ENCODE measurements at places on chromosomes 6 and 20.

DNA sequence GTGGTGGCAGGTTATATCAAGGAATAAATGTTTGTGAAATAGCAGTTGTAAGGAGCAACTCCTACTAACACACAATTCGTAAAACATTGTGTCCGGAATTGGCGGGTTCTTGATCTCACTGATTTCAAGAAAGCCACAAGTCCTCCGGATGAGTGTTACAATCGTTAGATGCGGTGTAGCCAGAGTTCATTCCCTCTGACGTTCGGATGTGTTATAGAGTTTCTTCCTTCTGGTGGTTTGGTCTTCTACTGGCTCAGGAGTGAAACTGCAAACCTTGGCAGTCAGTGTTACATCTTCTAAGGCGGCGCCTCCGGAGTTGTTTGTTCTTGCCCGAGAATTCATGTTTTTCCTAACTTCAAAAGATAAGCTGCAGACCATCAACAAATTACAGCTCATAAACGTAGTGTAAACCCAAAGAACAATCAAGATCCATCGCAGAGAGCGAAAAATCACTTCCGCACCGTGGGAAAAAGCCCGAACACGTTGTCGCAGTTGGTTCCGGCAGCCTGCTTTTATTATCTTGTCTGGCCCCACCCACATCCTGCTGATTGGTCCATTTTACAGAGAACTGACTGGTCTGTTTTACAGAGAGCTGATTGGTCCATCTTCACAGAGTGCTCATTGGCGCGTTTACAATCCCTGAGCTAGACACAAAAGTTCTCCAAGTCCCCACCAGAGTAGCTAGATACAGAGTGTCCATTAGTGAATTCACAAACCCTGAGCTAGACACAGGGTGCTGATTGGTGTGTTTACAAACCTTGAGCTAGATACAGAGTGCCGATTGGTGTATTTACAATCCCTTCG is 58.2 kb downstream of the TRIM27 start:
- DNase-seq = no peak

GRCh38 chr6:151494235-151494935 is 568 bp downstream of the CCDC170 start:
- DNase-seq = no peak

- DNase-seq = peak; percentile 44
Observed at GRCh38 chr6:100116411-100117194, 122.6 kb upstream of the MCHR2 start.

DNA sequence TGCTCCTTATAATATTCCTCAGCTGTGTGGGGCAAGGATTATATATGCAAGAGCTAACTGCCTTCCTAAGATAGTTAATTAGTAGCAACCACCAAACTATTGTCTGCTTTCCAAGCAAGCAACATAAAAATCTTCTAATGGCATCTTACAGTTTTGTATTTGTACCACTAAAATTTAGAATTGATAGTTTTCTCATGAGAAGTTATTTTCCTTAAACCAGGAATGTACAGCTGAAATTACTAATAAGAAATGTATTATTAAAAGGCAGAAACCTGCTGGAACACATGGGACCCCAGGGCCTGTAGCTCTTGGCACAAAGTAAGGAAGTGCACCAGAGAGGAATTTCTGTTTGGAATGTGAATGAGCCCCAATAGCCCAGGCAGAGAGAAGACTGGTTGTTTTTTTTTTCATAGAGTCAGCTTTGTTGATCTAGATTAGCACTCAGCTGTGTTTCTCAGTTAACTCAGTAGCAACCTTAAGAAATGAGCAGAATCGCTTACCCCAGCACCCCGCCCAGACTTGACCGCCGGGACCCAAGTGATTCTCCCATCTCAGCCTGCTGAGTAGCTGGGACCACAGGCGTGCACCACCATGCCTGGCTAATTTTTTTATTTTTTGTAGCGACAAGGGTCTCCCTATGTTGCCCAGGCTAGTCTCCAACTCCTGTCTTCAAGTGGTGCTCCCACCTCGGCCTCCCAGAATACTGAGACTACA is 2.6 kb downstream of the MGME1 start:
- DNase-seq = no peak

GRCh38 chr6:399785-400534 is 8.4 kb downstream of the IRF4 start:
- no peak for DNase-seq

DNA sequence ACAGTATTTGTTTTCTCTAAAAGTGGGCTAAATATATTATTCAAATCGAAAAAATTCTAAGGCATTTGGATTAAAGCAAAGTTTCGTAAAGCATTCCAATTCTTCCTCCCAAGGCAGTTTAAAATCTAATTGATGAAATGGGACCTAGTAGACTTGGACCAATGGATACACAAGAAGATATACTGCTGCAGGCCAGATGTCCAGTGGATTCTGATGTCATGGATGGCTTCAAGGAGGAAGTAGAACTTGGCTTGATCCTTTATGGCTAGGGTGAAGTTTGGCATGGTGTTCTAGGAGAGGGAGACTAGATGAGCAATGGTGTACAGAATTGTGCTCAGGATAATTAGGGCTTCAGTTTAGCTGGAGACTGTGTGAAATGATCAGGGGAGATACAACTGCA is 559.5 kb upstream of the MMS22L start:
- DNase-seq = no peak

GRCh38 chr6:143726015-143726647 is 48.4 kb downstream of the PHACTR2 start:
- no peak for DNase-seq

DNA sequence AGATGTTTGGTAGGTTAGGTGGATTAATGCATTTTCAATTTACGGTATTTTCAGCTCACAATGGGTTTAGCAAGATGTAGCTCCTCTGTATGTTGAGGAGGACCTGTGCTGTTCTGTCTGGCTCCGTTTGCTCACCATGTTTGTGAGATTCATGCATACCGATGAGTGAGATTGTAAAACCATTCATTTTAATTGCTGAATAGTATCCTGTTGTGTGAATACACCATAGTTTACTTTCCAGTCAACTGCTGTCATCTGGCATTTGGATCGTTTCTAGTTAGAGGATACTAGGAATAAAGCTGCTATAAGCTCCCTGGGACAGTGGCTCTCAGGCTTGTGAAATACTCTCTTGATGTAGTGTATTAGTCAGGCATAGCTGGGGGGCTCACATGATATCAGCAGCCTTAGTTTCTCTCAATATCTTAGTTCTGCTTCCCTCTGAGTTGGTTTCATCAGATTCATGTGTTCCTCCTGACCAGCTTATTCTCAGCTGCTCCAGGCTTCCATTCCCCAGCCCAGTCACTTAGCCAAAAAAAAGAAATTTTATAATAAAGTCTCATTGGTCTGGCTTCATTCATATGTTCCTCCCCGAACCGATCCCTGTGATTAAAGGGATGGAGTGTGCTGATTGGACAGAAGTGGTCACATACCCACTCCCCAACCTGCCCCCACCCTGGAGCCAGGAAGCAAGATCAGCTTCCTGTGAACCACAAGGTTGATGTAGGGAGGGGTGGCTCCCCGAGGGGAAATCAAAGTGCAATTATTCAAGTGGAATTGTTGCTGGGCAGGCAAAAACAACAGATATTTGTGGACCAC is 10.9 kb upstream of the B4GALT5 start:
- no peak for DNase-seq

DNA sequence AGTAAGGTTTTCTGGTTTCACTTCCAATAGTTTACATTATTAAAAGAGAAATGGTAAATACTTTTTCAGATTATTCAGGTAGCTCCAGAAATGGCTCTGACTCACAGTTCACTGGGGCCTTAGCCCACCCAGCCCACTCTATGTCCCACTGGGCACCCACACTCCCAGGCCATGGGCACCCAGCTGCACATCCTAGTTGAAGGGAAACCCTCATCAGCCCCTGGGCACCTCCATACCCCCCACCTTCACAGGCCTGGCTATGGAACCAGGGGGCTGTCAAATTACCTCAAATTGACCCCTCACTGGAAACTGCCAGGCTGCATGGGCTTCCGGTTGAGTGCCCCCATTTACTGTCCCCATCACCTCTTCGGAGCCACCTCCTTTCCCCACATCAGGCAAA is 51.5 kb downstream of the BMP7 start:
- no peak for DNase-seq

DNA sequence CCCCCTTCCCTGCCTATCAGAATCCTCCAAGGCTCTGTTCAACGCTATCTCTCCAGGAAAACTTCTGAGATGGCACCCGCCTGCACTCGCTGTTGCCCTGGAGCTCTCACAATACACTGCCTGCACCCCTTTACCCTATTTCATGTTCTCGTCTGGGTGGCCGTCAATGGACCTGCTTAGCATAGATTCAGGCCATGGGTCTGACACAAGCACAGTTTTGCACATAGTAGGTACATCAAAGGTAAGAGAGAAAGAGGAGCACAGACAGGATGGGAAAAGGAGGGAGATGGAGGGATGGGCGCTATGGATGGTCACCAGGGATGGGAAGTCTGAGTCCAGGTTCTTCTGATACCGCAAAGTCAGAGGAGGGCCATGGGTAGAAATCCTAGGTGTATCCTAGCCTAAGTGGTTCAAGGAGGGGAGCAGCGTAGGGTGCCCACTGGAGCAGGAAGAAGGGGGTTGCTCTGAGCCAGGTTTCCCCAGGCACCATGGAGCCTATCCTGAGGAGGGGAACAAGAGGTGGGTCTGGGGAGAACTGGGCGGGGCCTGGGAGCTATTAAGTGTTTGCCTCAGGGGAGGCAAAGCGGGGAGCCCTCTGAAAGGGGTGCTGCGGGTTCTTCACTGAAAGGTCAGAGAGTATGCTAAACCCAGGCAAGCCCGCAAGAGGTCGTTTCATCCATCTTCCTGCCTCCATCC is 89.3 kb downstream of the MRPL14 start:
- no peak for DNase-seq

- DNase-seq = no peak
Observed at GRCh38 chr6:15137086-15137485, 108.8 kb upstream of the JARID2 start.

GRCh38 chr6:108568101-108568500 is 7.4 kb downstream of the FOXO3 start:
- DNase-seq = no peak

GRCh38 chr6:148179786-148180185 is 162.9 kb upstream of the SASH1 start:
- DNase-seq = no peak

DNA sequence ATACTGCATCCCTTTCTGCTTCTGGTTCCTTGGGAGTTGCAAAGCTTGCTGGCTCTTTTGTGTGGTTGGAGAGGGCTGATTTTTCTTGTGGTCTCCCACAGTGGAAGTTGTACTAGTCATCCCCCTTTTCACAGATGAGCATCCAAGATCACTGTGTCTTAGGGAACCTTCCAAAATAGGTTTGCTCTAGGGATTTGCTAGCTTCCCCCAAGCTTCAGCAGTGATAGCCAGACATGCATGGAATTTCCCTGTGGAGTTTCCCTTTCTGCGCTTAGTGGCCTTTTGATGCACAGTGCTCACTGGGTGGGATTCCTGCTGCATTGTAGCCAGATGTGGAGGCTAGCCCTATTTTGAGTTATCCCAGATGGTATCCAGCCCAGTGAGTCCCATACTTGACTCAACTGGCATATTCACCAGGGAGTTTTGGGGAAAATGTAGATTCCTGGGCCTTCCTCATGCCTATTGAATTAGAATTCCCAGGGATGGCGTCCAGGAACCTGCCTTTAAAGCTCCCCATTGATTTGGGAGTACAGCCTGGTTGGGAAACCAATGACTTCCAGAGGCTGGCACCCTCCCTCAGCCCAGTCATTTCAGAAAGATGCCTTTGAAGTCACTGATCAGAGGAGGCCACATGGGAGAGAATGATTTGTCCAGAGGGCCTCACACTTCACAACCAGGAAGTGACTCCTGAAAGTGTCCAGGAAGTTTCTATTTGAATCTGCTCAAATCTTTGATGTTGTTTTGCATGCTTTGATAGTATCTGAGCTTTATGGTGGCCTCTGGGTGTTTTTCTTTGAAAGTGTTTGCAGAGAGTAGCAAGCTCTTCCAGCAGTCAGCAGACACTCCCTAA is 25.9 kb downstream of the PPARD start:
- peak; percentile 75 for DNase-seq

DNA sequence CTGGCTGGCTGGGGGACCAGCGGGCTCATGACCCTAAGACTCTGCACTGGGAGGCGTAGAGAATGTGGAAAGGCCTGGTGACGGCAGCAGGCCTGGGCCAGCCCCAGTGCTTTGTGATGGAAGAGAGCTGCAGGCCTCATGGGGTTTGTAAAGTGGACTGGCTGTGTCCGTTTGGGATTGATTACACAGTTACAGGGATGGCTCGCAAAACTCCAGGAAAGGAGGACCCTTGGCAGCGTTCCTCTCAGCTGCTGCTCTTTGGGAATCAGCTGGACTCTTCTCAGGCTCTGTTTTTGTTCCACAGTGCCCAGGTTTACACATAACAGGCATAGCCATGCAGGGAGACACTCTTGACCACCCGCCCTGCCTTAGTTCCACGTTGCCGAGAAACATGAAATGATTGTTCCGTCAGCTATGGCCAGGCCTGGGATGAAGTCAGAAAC is 89.0 kb downstream of the SLX4IP start:
- no peak for DNase-seq

DNA sequence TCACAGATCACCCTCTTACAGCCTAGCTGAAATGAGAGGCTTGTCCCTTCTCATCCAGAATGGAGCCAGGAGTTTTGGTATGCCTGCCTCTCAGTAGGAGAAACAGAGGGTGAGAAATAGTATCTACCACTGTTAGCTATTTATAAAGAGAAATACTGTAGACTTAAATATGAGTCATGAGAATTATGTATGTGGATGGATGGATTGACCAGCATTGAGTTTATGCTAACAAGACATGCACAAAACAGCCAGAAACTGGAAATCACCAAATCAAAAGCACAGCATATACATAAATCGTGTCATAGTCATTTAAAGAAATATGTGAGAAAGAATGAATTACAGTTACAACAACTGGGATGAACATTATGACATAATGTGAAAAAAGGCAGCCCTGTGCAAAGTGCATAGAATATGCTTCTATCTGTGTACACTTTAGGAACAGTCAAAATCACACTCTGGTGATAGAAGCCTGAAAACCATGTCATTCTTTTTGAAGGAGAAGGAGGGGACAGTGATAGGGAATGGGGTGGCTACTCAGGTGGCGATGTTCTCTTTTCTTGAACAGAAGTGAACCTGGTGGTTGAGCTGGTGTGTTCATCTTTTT is 79.8 kb upstream of the KIF25 start:
- DNase-seq = no peak

GRCh38 chr6:53517021-53517420 is 27.9 kb downstream of the GCLC start:
- no peak for DNase-seq

DNA sequence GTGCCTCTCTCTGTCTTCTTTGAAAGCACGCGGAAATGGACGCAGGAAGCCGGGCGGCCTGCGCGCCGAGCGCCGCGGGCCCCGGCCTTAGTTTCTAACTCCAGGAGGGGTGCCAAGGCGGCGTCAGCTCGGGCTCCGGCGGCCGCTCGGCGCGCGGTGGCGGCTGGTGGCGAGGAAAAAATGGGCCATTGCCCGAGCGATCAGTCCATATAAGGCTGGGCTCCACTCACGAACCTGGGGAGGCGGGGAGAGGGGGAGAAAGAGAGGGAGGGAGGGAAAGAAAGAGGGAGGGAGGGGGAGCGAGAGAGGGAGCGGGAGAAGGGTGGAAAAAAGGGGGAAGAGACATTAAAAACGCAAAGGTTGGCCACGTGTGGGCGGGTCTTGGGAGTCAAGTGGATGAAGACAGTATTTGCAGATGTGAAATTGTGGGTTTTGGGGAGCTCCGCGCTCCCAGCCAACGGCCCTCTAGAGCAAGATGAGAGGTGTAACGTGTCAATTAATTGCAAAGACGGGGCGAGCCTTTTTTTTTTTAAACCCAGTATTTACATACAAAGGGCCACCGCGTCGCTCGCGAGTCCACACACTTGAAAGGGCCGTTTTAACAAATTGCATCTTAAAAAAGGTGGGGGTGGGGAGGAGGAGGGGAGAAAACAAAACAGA is at the start of gene NKX2-2:
TSS of gene NKX2-2 (minus strand) at position 184 of the 660 bp plus-strand sequence. CDS start 395 bp downstream, outside the sequence.
- no peak for DNase-seq

Measured in LNCaP clone FGC (cell line).